ENCODE measurements at places on chromosomes 7 and 10. TPM values are rescaled to one million over a fixed set of nuclear protein-coding genes. Genes with fewer than 3 reads are reported as not detected.

LLCFC1 gene
- polyA plus RNA-seq, result not detected

CREB5 gene
- not detected for polyA plus RNA-seq

IGFBP3 gene
- polyA plus RNA-seq, result 0.16 TPM

ZPBP gene
- 0.28 TPM for polyA plus RNA-seq

FAM13C gene
- not detected for polyA plus RNA-seq

CLEC2L gene
- polyA plus RNA-seq, result not detected

RPEL1 gene
- polyA plus RNA-seq, result not detected

EPHB6 gene
- polyA plus RNA-seq, result 27.5 TPM

CCDC3 gene
- not detected for polyA plus RNA-seq

RHOBTB1 gene
- not detected for polyA plus RNA-seq

LMOD2 gene
- polyA plus RNA-seq, result 0.58 TPM

SYT15 gene
- polyA plus RNA-seq, result 0.20 TPM

PFKFB3 gene
- polyA plus RNA-seq, result 3.7 TPM

MRLN gene
- not detected for polyA plus RNA-seq

OPN4 gene
- not detected for polyA plus RNA-seq

GPNMB gene
- polyA plus RNA-seq, result not detected

TAS2R4 gene
- not detected for polyA plus RNA-seq

CALML5 gene
- polyA plus RNA-seq, result not detected

TBXAS1 gene
- 11.3 TPM for polyA plus RNA-seq

HKDC1 gene
- polyA plus RNA-seq, result 4.4 TPM

ADCYAP1R1 gene
- not detected for polyA plus RNA-seq

BICC1 gene
- not detected for polyA plus RNA-seq

CD36 gene
- not detected for polyA plus RNA-seq

DEPP1 gene
- not detected for polyA plus RNA-seq

MACC1 gene
- polyA plus RNA-seq, result 0.12 TPM

FUOM gene
- 12.3 TPM for polyA plus RNA-seq

CHRM2 gene
- polyA plus RNA-seq, result not detected

OPTN gene
- 71.9 TPM for polyA plus RNA-seq

TFR2 gene
- 1.4 TPM for polyA plus RNA-seq

SPAM1 gene
- not detected for polyA plus RNA-seq

CYP3A7 gene
- not detected for polyA plus RNA-seq

WBP1L gene
- 38.5 TPM for polyA plus RNA-seq

CALHM2 gene
- 72.4 TPM for polyA plus RNA-seq

ZFAND2A gene
- 63.2 TPM for polyA plus RNA-seq

FGL2 gene
- polyA plus RNA-seq, result 6.2 TPM

STEAP4 gene
- polyA plus RNA-seq, result not detected

BHLHA15 gene
- not detected for polyA plus RNA-seq

TSC22D4 gene
- 31.3 TPM for polyA plus RNA-seq

MICU1 gene
- polyA plus RNA-seq, result 27.8 TPM

TUBAL3 gene
- not detected for polyA plus RNA-seq

PAXIP1 gene
- 0.88 TPM for polyA plus RNA-seq

SUN3 gene
- not detected for polyA plus RNA-seq

CRTAC1 gene
- polyA plus RNA-seq, result not detected

FAM25G gene
- not detected for polyA plus RNA-seq

ZNF655 gene
- polyA plus RNA-seq, result 97.7 TPM

NACAD gene
- not detected for polyA plus RNA-seq

PNLIPRP1 gene
- not detected for polyA plus RNA-seq

ABCB4 gene
- not detected for polyA plus RNA-seq

AEBP1 gene
- polyA plus RNA-seq, result 0.79 TPM

LHFPL3 gene
- polyA plus RNA-seq, result not detected

KCNH2 gene
- polyA plus RNA-seq, result 0.83 TPM
